Stimulated activated CD8-positive, alpha-beta memory T cell treated with anti-CD3 and anti-CD28 coated beads, Interleukin-15, amount 100 ng/mL, for 48 hours (primary cell): ENCODE measurements at places on chromosomes 16 and 17.
A peak's percentile ranks its signal among the peaks of the same experiment; 100 is the strongest.

DNA sequence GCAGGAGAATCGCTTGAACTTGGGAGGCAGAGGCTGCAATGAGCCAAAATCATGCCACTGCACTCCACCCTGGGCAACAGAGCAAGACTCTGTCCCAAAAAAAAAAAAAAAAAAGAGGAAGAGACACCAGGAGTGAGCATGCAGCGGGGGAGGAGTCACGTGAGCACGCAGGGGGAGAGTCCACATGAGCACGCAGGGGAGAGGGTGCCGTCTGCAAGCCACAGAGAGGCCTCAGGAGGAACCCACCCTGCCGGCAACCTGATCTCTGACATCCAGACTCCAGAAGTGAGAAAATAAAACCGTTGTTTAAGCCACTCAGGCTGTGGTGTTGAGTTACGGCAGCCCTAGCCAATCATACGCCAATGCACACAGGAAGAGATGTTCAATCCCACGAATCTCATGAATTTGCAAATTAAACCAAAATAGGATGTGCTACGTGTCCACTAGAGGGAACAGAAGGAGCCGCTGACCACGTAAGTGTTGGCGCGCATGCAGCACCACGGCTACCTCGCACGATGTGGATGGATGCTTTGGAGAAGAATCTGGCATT lies 42.2 kb downstream of the CCDC57 start:
- no peak for DNase-seq

DNA sequence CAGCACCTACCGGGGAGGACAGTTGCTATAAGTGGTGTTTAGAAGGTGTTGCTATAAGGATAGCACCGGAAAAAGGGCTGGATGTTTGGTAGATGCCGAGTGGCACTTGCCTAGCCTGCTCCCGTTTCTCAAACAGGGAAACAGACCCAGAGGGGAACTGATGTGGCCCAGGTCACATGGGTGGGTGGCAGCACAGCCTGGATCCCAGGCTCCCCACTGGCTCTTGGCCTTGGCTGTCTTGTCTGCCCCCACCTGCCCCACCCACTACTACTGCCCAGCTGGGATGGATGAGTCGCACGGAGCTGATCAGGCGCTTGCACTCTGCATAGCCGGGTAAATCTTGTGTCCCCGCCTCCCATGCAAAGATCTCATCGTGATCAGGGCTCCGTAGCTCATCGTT lies 7.2 kb downstream of the SMTNL2 start:
- DNase-seq, result no peak

GRCh38 chr16:57514791-57515600 lies 21.4 kb downstream of the CCDC102A start:
- no peak for DNase-seq

DNA sequence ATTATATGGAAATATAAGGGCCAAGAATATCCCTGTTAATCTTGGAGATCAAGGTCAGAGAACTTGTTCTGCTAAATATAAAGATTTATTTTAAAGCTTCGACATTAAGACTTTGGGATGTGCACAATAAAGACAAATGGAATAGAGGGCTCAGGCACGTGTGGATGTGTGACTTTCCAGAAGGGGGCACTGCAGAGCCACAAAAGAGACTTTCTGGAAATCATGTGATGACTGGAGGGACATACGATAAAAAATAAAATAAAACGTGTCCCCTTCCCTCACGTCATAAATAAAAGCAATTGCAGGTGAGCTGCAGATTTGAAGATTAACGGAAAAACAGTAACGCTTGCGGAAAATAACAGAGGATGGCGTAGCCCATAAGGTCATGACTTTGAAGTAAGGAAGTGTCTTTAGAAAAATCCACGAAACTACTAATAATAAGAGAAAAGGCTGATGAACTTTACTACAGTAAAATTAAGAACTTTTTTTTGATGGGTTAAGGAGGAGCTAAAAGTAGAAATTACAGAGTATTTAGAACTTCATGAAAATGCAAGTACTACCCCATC lies 9.4 kb upstream of the ENGASE start:
- DNase-seq, result peak; percentile 11

DNA sequence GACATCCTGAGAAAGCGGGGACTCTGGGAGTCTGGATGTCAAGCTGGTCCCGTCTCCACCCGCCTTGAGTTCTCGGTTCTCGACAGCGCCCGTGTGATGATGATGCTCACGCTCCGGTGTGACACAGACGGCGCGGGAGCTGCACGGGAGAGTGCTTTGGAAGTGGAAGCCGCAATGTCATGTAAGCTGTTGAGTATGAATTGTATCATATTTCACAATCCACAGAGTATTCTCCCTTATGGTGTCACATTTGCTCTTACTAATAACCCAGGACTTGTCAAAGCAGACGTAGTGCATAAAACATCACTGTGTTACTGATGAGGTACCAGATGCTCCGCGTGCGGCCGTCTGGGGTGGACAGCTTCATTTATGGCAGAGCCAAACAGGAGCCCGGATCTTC lies 217.5 kb upstream of the CHMP6 start:
- no peak for DNase-seq

- DNase-seq, result no peak
These were observed 416.3 kb upstream of the CDH5 start for GRCh38 chr16:65950211-65950610.

GRCh38 chr16:50201787-50202186 lies 48.7 kb downstream of the TENT4B start:
- no peak for DNase-seq

DNA sequence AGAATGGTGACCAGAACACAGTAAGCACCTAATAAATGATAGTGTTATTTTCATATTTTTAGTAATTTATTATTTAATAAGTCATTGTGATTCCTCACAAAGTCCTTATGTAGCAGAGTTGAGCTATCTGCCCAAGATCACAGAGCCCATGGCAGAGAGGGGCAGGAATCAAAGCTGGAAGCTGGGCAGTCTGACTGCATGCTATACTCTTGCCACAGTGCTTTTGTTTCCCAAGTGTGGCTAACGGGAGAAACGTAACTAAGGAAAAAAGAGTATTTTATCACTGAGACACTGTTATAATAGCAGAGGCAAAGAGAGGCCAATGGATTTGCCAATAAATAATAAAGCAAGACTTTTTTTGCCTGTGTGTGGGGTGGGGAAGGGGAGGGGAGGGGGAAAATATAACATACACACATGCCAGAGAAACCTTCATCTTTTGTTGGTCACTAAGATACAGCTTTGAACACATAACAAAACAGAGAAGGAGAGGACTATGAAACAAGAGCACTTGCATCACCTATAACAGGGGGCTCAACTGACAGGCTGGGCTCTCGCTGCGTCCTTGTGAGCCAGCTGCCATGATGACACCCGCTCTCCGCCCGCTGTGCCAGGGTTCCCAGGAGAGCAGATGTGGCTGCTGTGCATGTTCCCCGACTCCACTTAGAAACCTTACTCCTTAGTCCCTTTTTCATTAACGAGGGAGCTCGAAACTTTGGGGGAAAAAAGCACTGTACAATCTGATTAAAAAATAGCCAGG lies 10.1 kb downstream of the CSNK2A2 start:
- DNase-seq, result no peak

DNA sequence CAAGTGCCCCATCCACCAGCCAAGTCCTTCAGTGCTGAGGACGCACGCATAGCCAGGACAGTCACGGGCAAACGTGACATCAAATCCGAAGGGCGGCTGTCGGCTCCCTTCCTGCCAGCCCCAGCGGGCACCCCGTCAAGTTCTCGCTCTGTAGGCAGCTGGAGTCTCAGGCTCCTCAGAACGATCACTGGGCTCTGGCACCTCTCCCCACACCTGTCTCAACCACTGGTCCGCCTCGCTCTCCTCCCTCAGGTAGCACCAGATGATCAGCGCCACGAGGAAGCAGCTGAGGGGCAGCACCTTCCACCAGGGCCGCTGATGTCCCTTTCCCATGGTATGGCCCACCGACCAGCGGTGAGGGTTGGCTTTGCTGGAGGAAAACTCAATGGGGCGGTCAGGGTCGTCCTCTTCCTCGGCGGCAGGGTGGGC lies 422 bp downstream of the UQCC4 start:
- DNase-seq, result no peak

GRCh38 chr17:8153525-8153956 lies 1.3 kb upstream of the PER1 start:
- peak; percentile 55 for DNase-seq

DNA sequence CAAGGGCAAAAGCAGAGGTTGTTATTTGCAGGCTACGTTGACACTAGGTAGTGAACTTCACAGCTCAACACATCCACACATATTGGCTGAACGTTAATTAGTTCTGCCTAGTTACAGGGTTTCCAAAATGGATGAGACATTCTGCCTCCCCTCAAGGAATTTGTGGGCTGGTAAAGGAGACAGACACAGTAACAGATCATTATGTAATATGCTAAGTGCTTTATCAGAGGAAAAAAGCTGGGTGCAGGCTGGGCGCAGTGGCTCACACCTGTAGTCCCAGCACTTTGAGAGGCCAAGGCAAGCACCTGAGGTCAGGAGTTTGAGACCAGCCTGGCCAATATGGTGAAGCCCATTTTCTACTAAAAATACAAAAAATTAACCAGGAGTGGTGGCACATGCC lies 26.2 kb downstream of the BMERB1 start:
- no peak for DNase-seq

DNA sequence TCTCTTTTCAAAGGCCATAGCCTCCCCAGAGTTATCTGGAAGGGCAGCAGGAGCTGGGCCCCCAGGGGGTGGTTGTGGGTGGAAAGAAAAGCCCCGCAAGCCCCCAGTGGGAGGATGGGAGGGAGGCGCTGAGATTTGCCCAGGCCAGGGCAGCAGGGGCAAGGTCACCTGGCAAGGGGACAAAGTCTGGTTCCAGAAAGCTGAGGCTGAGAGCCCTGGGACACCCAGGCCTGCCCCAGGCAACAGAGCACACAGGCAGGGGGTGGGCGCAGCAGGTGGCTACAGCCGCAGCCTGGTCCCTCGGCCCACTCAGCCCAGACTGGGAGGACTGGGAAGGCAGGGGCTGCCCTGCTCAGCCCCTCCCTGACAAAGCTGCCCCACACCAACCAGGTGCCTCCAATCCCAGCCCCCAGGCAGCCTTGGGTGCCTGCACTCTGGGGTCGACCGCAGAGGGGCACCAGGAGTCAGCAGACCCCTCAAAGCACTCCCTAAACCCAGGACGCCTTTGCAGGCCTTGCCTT lies 23.7 kb upstream of the GSG1L start:
- no peak for DNase-seq

DNA sequence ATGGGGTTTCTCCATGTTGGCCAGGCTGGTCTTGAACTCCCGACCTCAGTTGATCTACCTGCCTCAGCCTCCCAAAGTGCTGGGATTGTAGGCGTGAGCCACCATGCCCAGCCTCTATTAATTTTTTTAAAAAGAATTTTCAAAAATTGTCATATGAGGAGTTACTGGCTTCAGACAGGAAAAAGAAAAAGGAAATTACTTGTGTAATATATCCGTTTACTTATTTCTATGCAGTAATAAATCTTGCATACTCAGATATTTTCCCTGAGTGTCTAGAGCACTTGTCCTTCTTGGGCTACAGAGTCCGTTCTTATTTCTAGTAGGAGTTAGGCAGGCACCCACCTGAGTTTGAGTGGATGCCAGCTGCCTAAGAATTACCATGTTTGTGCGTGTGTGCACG lies 85.8 kb downstream of the VMP1 start:
- DNase-seq, result no peak
